ENCODE measurements at places on chromosomes 6 and 20. TPM values are rescaled to one million over a fixed set of nuclear protein-coding genes. Genes with fewer than 3 reads are reported as not detected.

The VWA7 gene
- polyA plus RNA-seq: 8.8 TPM

DNA sequence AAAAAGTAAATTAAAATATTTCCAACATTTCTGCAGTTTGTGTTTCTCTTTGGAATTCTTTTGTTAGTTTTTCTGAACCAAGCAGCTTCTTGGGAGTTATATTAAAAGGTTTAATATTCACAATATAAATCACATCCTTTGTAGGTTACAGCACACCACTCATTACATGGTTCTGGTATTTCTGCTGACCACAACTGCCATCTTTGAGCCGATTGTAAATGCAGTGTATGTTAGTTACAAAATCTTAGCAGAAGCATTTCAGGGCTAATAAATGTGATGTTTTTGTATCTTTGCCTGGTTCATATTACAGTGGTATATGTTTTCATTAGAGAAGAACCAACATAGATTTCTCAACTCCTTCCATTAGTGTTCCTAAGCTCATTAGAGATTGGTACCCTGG lies 19.1 kb upstream of the TSHZ2 start:
- DNase-seq: no peak

DNA sequence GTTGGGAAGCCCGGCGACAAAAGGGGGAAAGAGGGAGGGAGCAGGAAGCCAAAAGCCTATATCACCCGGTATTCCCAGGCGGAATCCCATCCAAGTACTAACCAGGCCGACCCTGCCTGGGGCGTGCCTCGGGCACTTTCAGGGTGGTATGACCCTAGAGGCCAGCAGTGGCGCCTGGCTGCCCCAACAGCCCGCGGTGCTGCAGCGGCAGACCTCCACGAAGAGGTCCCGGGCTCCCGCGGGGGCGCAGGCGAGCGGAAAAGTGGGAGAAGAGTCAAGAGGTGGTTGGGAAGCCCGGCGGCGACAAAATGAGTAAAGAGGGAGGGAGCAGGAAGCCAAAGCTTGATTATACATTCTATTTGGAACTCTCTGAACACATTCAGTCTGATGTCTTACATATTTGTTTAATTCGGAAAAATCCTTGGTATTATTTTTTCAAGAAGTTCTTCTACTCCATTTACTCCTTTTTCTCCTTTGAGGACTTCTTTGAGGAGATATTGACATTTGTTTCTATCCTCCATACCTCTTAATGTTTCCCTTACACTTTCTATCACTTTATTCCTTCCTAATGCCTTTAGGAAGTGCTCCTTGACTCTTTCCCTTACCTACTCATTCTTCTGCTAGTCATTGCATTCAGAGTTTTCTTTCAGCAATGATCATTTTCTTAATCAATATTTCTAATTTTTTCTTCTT lies 11.5 kb downstream of the TREML4 start:
- DNase-seq: no peak

GRCh38 chr20:40275738-40276137 lies 413.3 kb downstream of the MAFB start:
- DNase-seq: no peak

- DNase-seq: no peak
Measured at GRCh38 chr6:20811109-20811761, 277.0 kb downstream of the CDKAL1 start.

DNA sequence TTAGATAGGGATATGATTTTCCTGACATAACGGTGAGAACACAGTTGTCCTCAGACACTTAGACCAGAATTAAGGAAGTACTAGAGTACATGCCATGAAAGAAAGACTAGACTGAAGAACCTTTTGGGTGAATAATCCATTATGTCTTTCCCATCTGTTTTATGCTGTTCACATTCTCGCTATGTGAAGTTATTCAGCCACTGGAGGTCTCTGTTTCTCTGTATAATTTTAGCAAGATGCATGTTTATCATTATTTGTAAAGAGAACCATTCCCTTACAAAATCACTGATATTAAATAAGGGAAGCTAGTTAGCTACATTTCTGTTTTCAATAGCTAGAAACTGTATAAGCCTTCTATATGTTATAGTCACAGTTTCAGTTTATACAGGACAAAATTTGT lies 391.9 kb downstream of the CD109 start:
- DNase-seq: peak; percentile 8

DNA sequence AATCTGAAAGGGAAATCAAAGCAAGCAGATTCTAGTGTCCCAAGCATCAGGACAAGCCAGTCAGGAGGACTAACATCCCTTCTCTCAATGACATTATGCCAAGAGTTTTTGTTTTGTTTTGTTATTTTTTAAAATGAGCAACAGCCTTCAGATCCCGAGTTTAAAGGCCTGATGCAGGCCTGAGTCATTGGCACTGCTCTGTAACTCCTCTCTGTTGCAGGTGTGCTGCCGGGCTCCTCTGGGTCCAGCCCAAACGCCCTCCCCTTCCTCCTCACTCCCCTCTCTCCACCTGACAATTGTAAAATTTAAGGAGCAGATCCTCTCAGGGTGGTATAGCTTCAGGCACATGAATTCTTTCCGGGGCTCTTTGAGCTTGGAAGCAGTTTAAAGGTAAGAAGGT lies 502.0 kb downstream of the BMP2 start:
- no peak for DNase-seq

DNA sequence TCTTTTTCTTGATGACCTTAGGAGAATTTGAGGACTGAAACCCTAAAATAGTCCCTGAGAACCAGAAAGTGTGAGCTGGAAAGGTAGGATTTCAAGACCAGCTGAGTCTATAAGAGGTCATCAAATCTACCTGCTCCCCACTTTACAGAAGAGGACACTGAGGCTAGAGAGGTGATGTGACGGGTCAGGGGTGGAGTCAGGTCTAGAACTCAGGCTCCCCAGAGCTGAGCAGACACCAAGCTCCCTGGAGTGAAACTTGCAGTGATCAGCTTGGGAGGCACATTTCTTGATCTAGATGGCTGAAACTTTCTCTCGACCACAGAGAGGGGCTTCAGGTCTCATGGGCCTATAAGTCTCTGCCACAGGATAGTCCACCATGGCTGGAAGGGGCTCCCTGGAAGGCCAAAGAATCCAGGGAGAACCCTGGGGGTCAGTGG lies 55.1 kb downstream of the HNF4A start:
- no peak for DNase-seq

DNA sequence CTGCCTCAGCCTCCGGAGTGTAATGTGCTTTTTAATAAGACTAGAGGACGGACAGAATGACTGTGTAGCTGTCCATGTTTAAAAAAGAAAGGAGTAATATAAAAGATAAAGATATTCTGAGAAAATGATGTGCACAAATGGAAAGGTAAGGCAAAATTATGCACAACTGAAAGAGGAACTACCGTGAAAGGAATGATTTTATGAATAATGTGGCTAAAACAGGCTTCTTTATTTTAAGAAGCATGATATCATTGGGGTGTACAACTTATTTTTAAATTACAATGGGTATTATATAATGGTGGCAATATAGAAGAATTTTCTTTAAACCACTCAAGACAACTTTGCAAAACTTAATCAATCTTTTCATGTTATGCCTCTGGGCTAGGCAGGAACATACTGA lies 78.1 kb downstream of the FIG4 start:
- no peak for DNase-seq

- DNase-seq: no peak
Measured at GRCh38 chr6:53989504-53989903, 121.7 kb upstream of the MLIP start.

The KIAA1755 gene
- 2.8 TPM for polyA plus RNA-seq

DNA sequence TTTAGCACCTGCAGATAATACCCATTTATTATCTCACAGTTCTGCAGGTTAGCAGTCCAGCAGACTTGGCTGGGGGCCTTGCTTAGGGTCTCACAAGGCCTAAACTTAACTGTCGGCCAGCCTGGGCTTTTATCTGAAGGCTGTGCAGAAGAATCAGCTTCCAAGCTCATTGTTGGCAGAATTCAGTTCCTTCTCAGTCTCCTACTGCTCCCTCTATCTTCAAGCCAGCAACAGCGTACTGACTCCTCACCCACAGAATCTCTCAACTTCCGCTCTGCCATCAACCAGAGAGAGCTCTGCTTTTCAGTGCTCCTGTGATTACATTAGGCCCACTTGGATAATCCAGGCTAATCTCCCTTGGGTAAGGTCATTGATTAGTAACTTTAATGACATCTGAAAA lies 30.2 kb upstream of the NHSL1 start:
- DNase-seq: no peak

- no peak for DNase-seq
Measured at GRCh38 chr6:108348655-108349349, 53.9 kb downstream of the AFG1L start.

DNA sequence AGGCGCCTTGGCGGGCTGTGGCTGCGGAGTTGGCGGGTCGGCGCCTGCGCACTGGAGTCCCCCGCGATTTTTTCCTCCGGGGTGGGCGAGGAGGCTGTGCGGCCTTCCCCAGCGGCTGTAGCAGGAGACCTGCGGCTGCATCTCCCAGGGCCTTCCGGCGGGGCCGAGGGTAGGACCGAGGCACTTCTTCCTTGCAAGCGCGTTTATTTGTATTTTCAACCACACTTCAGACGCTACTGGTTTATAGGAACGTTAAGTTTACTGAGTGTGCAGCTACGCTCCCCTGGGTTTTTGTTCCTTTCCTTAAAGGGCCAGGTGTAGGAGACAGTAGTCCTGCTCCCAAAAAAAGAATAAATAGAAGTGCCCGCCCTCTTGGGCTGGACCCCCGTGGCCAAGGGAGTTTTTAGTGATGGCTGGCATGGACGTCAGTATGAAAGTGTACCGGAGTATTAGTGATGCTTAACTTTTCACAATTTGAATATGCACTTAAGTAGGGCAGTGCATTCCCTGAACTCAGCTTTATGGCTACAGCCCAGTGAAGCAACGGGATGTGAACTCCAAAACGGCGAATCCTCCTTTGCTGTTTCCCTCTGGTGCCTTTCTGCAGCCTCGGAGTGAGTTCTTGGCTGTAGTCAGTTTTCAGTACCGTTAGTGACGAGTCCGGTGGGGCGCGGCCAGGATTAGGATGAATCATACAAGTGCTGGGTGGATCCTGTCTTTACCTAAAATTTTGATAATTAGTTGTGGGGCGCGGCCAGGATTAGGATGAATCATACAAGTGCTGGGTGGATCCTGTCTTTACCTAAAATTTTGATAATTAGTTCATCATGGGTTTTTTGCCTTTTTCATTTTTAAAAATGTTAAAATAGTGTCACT lies 1.0 kb upstream of the FBXO5 start:
- peak; percentile 36 for DNase-seq

DNA sequence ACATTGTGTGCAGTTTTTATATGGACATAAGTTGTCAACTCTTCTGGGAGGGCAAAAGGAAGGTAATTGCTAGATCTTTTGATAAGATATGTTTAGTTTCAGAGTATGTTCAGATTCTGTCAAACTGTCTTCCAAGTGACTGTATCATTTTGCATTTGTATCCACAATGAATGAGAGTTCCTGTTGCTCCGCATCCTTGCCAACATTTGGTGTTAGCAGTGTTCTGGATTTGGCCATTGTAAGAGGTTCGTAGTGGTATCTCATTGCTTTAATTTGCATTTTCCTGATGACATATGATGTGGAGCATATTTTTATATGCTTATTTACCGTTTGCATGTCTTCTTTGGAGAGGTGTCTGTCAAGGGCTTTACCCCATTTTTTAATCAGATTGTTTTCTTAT lies 150.2 kb downstream of the CDKAL1 start:
- DNase-seq: no peak

The ADTRP gene
- 2.9 TPM for polyA plus RNA-seq

The AFDN gene
- 178 TPM for polyA plus RNA-seq

DNA sequence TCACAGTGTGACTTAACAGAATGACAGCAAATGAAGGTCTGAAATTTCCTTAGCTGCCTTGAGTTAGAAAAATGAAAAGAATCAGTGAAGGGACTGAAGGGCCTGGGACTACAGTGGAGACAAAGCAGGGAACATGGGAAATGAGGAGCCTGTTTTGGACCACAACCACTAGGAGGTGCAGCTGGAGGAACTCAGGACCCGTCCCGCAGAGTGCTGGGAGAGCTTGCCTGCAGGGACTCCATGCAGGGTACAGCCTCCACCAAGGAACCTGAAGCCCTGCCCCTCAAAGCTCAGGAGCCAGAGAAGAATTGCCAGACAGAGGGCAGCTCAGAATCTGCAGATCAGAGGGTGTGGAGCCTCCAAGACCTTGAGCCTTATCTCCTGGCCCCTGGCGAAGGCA lies 50.7 kb downstream of the LRFN2 start:
- no peak for DNase-seq

DNA sequence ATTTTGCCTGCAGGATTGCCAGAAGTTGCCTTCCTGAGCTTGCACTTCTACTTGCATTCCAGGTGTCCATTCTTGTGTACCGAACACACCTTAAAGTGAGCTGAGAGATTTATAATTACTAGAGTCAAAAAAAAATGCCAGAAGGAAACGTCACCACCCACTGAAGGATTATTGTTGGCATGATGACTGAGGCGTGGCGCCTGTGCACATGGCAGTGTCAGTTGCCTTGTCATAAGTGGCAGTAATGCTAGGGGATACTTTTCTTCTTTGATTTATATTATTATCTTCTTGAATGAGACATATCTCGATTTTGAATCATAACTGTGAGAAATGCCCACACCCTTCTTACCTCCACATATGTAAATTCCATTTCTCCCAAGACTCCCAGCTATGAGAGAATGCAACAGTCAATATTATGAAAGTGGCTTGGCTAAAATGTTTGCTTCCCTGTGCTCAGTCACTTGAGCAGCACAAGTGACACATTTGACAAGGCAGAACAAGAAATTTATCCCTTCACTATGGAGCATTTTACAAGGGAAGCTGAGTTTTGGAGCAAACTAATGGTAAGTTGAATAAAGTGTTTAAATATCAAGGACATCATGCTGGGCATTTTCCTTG lies 149.5 kb upstream of the SASH1 start:
- DNase-seq: peak; percentile 35

DNA sequence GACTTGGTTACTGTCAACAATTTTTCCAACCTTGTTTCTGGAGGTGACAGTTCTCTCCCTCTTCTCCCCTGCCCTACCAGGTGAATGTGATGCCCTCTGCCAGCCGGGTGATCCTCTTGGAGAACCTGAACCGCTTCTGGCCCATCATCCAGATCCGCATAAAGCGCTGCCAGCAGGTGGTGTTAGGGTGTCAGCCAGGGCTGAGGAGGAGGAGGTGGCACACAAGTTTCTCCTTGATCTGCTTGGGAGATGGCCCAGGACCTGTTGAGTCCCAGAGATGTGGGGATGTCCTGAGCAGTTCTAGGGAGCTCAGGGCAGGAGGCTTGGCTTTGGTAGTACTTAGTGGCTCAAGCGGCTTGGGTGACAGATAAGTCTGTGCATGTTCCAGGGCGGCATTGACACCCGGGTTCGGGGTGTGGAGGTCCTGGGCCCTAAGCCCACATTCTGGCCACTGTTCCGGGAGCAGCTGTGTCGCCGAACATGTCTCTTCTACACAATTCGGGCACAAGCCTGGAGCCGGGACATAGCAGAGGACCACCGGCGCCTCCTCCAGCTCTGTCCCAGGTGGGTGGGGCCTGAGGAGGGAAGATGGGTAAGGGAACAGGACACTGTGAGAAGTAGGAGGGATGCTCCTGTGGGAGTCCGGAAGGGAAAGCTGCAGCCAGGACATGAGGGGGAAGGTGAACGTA lies 21.2 kb downstream of the CUL9 start:
- DNase-seq: no peak

GRCh38 chr6:56758553-56758952 lies 115.9 kb upstream of the DST start:
- DNase-seq: no peak

All from renal pelvis (tissue), 12 donors.